Cardiac muscle cell (in vitro differentiated cells and primary cell): ENCODE measurements at places on chromosomes 4 and X. TPM values are rescaled to one million over a fixed set of nuclear protein-coding genes. Genes with fewer than 3 reads are reported as not detected.

- no peak overlapping the region for H3K27ac ChIP-seq
- no peaks in the 10 kb centered on the region for H3K36me3 ChIP-seq
- no peak overlapping the region for H3K4me3 ChIP-seq
- no peaks in the 10 kb centered on the region for H3K27me3 ChIP-seq
- no peaks in the 10 kb centered on the region for H3K4me1 ChIP-seq
These were observed 718.5 kb downstream of the SMARCA1 start for GRCh38 chrX:128804828-128805227.

- peaks cover 7% of the 10 kb centered on the region for H3K4me1 ChIP-seq
- H3K4me3 ChIP-seq = no peak overlapping the region
- no peaks in the 10 kb centered on the region for H3K27me3 ChIP-seq
- peak; percentile 8 for DNase-seq
- H3K36me3 ChIP-seq = no peaks in the 10 kb centered on the region
These were observed 44.1 kb upstream of the SEC24B start for GRCh38 chr4:109389369-109390114.

DNA sequence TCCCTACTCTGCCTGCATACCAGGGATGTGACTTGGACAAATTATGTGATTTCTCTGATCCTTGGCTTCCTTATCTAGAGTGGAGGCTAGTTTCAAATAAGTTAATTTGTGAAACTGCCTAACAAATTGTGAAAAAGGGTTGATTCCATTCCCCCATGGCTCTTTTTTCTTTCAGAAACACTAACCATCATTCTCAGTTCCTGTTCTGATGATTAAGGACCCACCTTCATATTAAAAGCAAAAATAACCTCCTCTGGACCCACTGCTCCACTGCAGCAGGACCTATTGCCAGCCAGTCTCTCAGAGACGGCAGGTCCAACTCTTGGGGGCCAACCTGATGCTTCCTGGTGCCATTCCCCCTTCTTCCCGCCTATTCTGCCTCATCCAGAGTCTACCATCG is 4.5 kb upstream of the ANXA5 start:
- no peaks in the 10 kb centered on the region for H3K27me3 ChIP-seq
- no peak overlapping the region for H3K4me3 ChIP-seq
- no peak for DNase-seq
- H3K27ac ChIP-seq = no peak overlapping the region
- peaks cover 5% of the 10 kb centered on the region for H3K4me1 ChIP-seq

Gene ADH1A
- total RNA-seq = not detected in 2 replicates

DNA sequence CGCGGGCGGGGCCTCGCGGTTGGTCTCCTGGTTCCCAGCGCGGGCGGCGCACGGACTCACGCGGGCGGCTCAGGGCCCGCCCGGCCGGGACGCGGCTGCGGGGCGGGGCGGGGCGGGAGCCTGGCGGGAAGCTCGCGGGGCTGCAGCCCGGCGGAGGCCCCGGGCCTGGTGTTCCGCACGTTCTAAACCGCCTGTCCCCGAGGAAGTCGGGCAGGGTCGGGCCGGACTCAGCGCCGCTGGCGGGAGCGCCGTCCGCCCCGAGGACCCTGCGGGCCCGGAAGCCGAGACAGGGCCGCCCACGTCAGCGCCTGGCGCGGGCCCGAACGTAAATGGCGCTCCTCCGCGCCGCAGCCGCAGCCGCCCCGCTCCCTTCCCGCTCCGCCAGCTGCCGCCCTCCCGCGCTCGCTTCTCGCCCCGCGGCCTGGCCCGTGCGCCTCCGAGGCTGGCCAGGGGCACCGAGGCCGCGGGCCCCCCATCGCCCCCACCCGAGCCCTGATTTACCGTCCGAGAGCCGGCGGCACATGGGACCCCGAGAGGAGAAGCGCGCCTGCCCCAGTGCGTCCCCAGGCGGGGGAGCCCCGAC is 309 bp upstream of the CTBP1 start:
- DNase-seq = peak; percentile 96
- H3K27ac ChIP-seq = peak overlapping the region; percentile 94
- no peaks in the 10 kb centered on the region for H3K27me3 ChIP-seq
- peak overlapping the region; percentile 81 for H3K4me3 ChIP-seq

DNA sequence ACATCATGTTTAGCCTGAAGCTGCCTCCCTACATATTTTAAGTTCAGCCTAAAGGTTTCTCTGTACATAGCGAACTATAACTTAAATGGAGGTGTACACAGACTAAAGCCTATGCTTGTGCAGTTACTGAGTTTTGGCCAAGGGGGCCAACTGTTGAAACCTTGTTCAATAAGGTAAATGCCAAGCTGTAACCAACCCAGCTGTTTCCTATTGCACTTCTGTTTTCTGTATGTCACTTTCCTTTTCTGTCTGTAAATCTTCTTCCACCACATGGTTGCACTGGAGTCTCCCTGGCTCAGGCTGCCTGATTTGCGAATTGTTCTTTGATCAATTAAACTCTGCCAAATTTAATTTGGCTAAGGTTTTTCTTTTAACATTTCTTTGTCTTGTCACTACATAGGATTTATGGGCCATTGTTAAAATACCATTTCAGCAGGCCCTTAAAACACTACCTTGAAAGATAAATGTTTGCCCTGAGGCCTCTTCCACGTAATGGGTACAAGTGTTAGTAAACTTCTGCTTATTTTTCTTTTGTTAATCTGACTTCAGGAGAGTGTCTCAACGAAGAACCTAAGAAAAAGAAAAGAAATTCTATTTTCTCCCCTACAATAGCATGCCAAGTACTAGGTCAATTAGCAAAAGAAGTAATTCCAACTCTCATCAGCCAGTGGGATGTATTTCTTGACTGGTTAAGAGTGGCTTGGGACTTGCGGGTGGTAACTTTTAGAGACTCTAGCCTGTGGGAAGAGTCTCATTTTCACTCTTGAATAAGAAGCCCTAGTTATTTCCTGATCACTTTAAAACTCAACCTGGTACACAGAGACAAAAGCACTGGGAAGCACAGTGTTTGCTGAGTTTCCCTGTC is 45.7 kb upstream of the PRSS12 start:
- H3K27ac ChIP-seq = no peak overlapping the region
- peaks cover 8% of the 10 kb centered on the region for H3K4me1 ChIP-seq
- H3K36me3 ChIP-seq = no peaks in the 10 kb centered on the region
- H3K27me3 ChIP-seq = no peaks in the 10 kb centered on the region

GRCh38 chr4:52094376-52095145 is 43.5 kb downstream of the SPATA18 start:
- no peak overlapping the region for H3K4me3 ChIP-seq
- no peaks in the 10 kb centered on the region for H3K27me3 ChIP-seq
- no peak overlapping the region for H3K27ac ChIP-seq
- no peak for DNase-seq
- H3K4me1 ChIP-seq = peaks cover 19% of the 10 kb centered on the region

Gene OPRPN
- not detected in 2 replicates for total RNA-seq

GRCh38 chr4:25504932-25505636 is 128.0 kb downstream of the ANAPC4 start:
- no peaks in the 10 kb centered on the region for H3K4me1 ChIP-seq
- H3K27ac ChIP-seq = no peak overlapping the region
- DNase-seq = no peak
- no peaks in the 10 kb centered on the region for H3K27me3 ChIP-seq
- H3K4me3 ChIP-seq = no peak overlapping the region

- H3K27me3 ChIP-seq = no peaks in the 10 kb centered on the region
- H3K4me3 ChIP-seq = no peak overlapping the region
- H3K36me3 ChIP-seq = no peaks in the 10 kb centered on the region
- H3K27ac ChIP-seq = peak overlapping the region; percentile 75
- DNase-seq = peak; percentile 20
These were observed 107.8 kb downstream of the STOX2 start for GRCh38 chr4:184012937-184013336.

DNA sequence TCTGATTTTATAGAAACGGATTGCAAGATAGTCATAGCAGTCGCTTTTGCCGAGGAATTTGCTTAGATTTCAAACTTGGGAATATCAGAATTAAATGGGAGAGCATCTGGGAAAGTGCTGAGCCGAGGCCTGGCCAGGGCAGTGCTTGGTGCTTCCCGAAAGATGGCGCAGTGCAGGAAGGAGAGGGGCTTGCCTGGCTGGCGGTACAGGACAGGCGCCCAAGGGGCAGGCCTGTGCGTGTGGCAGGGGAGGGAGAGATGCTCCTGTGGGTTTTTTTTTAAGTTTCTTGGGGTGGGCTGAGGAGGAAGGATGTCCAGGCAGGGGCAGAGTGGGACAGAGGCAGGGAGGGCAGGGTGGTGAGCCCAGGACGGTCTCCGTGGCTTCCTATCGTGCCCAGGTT is 241.1 kb downstream of the AFAP1 start:
- no peak overlapping the region for H3K4me3 ChIP-seq
- no peak for DNase-seq
- no peak overlapping the region for H3K27ac ChIP-seq
- H3K36me3 ChIP-seq = no peaks in the 10 kb centered on the region

Gene PABPC5
- total RNA-seq = 8.8 and 10.3 TPM in 2 replicates

- peaks cover 12% of the 10 kb centered on the region for H3K4me1 ChIP-seq
- H3K36me3 ChIP-seq = no peaks in the 10 kb centered on the region
- peak overlapping the region; percentile 54 for H3K27ac ChIP-seq
- DNase-seq = no peak
- H3K27me3 ChIP-seq = no peaks in the 10 kb centered on the region
These were observed 152.5 kb upstream of the PJA1 start for GRCh38 chrX:69317721-69318120.

- no peak overlapping the region for H3K4me3 ChIP-seq
- H3K27me3 ChIP-seq = no peaks in the 10 kb centered on the region
- H3K27ac ChIP-seq = no peak overlapping the region
- no peaks in the 10 kb centered on the region for H3K4me1 ChIP-seq
- peak; percentile 71 for DNase-seq
These were observed 6.7 kb upstream of the ERCC6L start for GRCh38 chrX:72245461-72246089.

- no peak overlapping the region for H3K4me3 ChIP-seq
- DNase-seq = peak; percentile 80
- no peaks in the 10 kb centered on the region for H3K4me1 ChIP-seq
- H3K27me3 ChIP-seq = peaks cover 38% of the 10 kb centered on the region
- no peaks in the 10 kb centered on the region for H3K36me3 ChIP-seq
- no peak overlapping the region for H3K27ac ChIP-seq
These were observed 28.1 kb upstream of the MAN2B2 start for GRCh38 chr4:6546681-6547447.

- no peak overlapping the region for H3K4me3 ChIP-seq
- H3K27ac ChIP-seq = no peak overlapping the region
- H3K36me3 ChIP-seq = no peaks in the 10 kb centered on the region
- no peaks in the 10 kb centered on the region for H3K4me1 ChIP-seq
- no peaks in the 10 kb centered on the region for H3K27me3 ChIP-seq
These were observed 47.3 kb upstream of the SMIM31 start for GRCh38 chr4:164706675-164707074.

Gene ZNF630
- total RNA-seq = 1.2 and 1.6 TPM in 2 replicates

Gene PAK3
- total RNA-seq = 2.1 and 3.3 TPM in 2 replicates

- no peak overlapping the region for H3K4me3 ChIP-seq
- H3K27ac ChIP-seq = no peak overlapping the region
- H3K27me3 ChIP-seq = no peaks in the 10 kb centered on the region
- no peaks in the 10 kb centered on the region for H3K4me1 ChIP-seq
These were observed 130.5 kb downstream of the TENT5D start for GRCh38 chrX:80550722-80551121.

Gene OTC
- total RNA-seq = not detected in 2 replicates

DNA sequence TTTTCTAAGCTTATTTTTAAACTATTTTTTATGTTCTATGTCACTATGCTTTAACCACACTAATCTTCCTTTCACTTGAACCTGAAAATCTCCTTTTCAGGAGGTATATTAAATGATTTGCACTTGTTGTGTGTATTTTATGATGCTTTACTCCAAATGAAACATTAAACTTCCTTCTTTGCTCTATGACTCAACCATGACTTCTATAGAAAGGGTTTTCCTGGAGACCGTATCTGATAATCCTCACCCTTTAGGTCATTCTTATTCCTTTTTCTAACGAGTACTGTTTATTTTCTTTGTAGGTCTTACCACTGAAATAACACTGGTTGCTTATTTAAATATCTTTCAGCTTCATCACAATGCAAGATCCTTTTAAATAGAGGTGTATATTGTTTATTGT is 1163.2 kb downstream of the PCDH18 start:
- no peaks in the 10 kb centered on the region for H3K36me3 ChIP-seq
- no peaks in the 10 kb centered on the region for H3K27me3 ChIP-seq
- no peak overlapping the region for H3K27ac ChIP-seq
- H3K4me1 ChIP-seq = no peaks in the 10 kb centered on the region

Gene PRDM8
- total RNA-seq = 6.3 and 18.8 TPM in 2 replicates

DNA sequence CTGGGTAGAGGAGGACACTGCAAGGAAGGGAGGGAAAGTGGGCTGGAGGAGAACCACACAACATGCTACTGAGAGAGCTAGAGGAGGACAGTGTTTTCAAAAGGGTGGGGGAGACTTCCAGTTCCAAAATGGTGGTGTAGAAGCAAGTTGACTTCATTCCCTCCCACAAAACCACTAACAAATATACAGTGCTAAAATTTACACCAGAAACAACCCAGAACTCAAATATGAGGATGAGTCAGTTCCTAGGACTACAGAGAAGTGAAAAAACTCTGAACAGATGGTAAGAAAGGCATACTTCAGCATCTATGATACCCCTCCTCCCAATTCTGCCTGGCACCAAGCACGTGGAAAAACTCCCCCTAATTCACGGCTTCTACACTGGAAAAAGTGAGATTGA is 9.8 kb downstream of the AADAT start:
- H3K4me1 ChIP-seq = no peaks in the 10 kb centered on the region
- H3K27ac ChIP-seq = no peak overlapping the region
- H3K36me3 ChIP-seq = peaks cover 21% of the 10 kb centered on the region
- DNase-seq = no peak
- H3K4me3 ChIP-seq = no peak overlapping the region

DNA sequence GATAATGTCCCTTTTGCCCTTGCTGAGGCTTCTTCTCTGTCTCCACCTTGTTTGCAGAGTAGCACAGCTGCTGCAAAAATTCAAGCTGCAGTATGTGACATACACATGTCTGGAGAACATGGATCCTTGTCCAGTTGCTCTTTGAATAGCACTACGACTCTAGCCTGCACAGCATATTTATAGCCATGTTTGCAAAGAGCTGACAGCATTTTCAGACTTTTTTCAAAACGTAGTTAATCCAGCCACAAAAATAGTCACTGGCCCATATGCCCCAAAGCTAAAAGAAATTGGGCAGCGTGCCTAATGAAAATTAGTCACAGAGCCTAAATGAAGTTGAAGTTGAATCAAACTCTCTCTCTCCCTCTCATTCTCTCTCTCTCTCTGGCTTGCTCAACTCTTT is 17.5 kb downstream of the SLC16A2 start:
- no peaks in the 10 kb centered on the region for H3K4me1 ChIP-seq
- H3K36me3 ChIP-seq = no peaks in the 10 kb centered on the region
- H3K4me3 ChIP-seq = no peak overlapping the region
- DNase-seq = no peak
- no peaks in the 10 kb centered on the region for H3K27me3 ChIP-seq
- no peak overlapping the region for H3K27ac ChIP-seq

DNA sequence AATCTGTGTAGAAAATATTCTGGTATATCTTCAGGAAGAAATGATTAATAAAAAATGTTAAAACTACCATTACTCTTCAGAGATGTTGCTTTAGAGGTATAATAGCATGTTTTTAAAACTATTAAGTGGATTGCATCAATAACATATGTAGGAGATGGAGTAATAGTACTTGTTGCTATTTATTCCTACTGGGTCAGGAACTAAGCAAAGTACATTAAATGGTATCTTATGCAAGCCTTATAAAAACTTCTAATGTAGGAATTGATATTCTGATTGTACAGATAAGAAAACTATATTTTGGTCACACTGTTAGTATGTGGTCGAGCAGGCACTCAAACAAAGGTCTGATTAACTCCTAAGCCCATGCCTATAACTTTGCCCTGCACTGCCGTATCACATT is 31.4 kb upstream of the PDLIM5 start:
- peak overlapping the region; percentile 87 for H3K27ac ChIP-seq
- peaks cover 26% of the 10 kb centered on the region for H3K4me1 ChIP-seq
- H3K4me3 ChIP-seq = peak overlapping the region; percentile 1
- no peaks in the 10 kb centered on the region for H3K27me3 ChIP-seq
- no peaks in the 10 kb centered on the region for H3K36me3 ChIP-seq

Gene CT45A10
- total RNA-seq = not detected in 2 replicates

Gene HSD17B13
- total RNA-seq = 0.18 TPM in 1 of 2 replicates, not detected in the other
